Renal pelvis (tissue), 12 donors: ENCODE measurements at places on chromosomes 12 and 14. TPM values are rescaled to one million over a fixed set of nuclear protein-coding genes. Genes with fewer than 3 reads are reported as not detected.
A peak's percentile ranks its signal among the peaks of the same experiment; 100 is the strongest.

AICDA gene
- polyA plus RNA-seq: 0.71 TPM

DNA sequence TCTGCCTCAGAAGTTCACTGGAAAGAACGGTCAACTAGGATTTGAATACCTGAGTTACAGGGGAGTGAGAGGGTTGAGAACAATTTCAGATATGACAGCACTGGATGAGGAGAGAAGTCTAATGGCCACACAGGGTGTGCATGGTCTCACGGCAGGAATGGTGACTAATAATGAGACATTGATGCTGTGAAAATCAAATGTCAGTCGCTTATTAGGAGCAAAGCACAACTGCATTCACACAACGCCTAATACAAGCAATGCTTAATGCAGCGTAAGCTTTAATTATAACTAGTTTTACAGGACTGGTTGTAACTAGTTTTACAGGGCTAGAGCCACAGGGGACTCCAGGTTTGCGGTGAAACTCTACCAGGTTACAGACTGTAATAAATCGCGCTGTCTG is 23.4 kb upstream of the PRIMA1 start:
- no peak for DNase-seq

DNA sequence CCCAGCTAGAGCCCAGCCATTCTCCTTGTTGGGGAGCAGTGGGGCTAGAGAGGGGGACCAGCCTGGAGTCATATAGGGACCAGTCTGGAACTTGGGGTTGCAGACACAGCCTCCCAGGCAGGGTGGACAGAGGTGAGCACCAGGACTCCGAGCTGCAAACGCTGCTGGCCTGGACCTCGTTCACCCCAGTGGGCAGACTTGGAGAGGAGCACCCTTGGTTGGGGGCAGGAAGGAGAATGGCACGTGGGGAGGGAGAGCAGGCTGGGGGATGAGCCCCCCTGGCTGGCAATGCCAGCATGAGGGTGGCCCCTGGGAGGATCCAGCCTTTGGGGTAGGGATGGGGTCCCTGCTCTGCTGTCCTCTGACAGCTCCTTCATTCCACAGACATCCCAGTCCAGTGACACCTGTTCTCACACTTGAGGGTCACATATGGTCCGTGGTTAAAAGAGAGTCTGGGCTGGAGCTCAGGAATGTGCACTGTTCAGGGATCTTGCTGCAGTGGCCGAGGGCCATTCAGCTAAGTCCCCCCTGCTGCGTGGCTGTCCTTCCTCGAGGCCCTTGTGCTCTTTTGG is 2.8 kb downstream of the LBHD2 start:
- no peak for DNase-seq

DNA sequence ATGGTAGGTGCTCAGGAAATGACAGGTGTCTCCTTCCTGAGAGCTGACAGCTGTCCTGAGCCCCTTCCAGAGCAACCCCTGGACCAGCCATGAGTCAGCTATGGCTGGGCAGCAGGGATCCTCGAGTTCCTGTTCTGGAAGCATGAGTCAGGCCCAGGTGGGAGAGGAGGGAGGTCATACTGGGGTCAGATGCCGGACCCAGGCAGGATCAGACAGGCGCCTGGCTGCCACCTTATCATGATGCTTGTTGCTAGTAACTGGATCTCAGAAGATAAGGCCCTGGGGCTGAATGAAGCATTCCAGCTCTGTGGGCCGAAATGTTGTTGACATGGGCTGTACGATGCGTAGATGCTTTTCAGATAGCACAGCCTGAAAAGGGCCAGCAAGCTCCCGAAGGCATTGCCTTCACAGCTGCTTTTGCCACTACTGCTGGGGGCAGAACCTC is 17.4 kb upstream of the KRT7 start:
- no peak for DNase-seq

GRCh38 chr14:24957814-24958213 is 92.1 kb downstream of the STXBP6 start:
- no peak for DNase-seq

DNA sequence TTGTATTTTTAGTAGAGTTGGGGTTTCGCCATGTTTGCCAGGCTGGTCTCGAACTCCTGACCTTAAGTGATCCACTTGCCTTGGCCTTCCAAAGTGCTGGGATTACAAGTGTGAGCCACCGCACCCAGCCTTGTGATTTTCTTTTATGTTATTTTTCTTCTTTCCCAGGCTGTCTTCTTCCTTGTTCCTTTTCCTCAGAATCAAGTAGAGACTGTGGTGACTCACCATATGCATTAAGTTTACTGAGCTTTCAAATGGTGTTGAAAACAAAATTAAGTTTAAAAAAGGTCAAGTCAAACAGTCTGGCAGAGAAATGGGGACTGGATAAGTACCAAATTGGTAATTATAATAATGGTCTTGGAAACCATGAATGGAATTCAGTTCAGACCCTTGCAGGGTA is 5.7 kb downstream of the ARPC3 start:
- no peak for DNase-seq

DNA sequence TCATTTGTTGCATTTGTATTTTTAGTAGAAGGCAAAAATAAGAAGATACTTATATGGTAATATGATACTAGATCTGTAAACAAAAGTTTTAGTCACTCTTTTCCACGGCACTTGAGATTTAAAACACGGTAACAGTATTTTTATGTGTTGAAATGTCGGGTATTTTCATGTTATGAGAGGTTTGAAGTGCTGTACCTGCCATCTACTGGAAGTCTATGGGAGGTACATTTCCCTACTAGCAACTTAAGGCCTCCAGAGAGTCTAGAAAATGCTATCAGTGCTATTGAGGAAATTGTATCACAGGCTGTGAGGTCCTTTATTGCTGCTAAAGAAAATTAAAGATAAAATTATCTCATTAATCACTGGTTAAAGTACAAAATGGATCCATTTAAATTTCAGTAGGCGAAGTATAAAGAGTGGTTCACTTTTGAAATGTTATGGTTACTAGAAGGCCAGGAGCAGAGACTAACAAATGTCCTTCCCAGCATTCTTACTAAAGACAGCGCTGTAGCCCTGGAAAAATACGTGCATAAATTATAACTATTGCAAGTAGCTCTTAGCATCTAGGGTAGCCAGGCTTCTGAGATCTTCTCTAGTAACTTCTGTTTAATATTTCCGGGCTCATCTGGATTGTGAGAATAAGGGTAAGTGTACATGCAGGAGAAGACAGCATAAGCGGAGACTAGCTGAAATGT is 77.6 kb upstream of the PRKD1 start:
- peak; percentile 47 for DNase-seq

DNA sequence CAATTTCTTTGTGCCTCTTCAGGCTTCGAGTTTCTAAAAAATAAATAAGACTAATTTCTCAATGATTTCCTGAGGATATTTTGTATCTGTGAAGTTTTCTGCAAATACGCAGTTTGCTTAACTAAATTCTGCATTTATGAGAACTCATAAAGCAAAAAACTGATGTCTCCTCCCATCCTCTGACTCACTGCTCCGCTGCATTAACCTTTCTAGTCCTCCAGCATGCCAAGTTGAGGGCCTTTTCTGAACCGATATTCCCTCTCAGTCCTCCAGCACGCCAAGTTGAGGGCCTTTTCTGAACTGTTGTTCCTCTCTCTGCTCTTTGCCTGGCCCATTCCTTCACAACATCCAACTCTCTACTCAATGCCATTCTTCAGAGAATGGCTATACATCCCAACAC is 3.2 kb downstream of the IPO8 start:
- DNase-seq: no peak

DNA sequence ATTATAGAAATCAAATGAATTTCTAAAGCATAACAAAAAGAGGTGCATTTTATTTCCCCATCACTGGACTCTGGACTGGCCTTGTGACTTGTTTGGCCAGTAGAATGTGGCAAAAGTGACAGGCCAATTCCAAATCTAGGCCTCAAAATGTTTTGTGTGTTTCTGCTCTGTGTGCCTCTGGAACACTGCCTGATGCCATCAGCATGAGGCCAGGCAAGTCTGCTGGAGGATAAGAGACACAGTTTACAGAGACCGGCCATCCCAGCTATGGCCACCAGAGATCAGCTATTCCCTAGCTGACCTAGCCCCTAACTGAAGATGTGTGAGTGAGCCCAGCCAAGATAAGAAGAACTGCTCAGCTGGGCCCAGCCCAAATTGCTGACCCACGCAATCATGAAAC is 32.9 kb downstream of the ASCL1 start:
- DNase-seq: no peak

GRCh38 chr12:7099290-7099996 is 7.2 kb upstream of the C1R start:
- DNase-seq: no peak
